ENCODE measurements at places on chromosomes 1 and 21.

DNA sequence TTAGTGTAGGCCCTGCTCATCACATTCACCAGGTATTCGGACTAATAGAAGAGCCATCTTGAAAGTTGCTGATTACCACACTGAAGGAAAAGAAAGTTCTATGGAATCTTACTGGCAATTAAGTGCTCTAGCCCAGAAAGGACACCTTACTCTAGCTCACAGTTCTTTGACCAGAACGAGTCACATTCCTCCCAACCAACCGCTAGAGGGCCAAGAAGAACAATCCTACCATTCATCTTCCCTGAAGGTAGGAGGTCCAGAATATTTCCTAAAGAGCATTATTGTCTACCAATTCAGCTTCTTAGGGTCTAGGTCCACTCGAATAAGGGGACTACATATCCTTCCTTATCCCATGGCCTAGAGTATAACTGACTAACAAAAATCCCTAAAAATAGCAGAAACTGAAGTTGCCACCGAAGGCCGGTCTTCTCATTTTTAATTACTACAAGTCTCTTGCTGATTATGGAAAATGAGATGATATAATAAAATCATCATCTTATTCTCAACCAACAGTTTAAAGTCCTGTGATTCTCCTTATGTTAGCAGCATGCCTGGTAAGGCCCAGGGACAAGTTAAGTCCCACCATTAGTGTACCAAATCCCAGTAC lies 2.7 kb upstream of the FMO1 start:
- peaks cover 41% of the 10 kb centered on the region for H3K27me3 ChIP-seq
- H3K4me1 ChIP-seq: no peaks in the 10 kb centered on the region
- H3K4me3 ChIP-seq: no peak overlapping the region
- no peak overlapping the region for H3K27ac ChIP-seq

- no peak overlapping the region for H3K27ac ChIP-seq
- H3K4me3 ChIP-seq: no peak overlapping the region
- H3K27me3 ChIP-seq: no peaks in the 10 kb centered on the region
- no peaks in the 10 kb centered on the region for H3K36me3 ChIP-seq
- H3K4me1 ChIP-seq: peaks cover 14% of the 10 kb centered on the region
- DNase-seq: no peak
Observed at GRCh38 chr21:38903690-38904139, 98.0 kb downstream of the ETS2 start.

DNA sequence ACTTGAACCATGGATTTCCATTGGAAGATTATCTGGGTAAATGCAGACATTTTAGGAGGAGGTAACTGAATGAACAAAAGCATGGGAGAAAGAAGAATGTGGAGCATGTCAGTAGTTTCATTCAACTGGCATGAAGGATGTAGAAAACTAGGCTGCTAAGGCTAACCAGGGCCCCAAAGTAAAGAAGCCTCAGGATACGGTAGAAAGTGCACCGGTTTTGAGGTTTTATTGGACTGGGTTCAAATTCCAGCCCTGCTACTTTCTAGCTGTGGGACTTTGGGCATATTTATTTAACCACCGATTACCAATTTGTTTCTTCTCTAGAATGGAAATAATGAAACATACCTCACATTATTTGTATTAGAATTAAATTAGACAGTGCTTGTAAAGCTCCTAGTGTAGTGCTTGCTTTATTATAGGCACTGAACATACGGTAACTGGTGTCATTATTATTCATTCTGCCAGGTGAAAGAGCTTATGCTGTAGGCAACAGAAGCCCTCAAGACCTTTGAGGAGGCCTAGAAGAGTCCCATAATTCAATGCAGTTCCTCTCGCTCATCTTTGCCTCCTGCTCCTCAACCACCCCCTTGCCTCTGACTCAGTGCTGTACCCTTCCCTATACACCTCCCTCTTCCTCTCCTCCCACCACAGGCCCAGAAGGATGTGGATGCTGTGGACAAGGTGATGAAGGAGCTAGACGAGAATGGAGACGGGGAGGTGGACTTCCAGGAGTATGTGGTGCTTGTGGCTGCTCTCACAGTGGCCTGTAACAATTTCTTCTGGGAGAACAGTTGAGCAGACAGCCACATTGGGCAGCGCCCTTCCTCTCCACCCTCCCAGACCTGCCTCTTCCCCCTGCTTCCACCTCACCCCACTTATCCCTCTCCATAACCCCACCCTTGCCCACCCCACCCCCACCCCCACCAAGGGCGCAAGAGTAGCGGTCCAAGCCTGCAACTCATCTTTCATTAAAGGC lies 2.5 kb upstream of the CHTOP start:
- peak overlapping the region; percentile 87 for H3K27ac ChIP-seq
- H3K4me3 ChIP-seq: no peak overlapping the region
- no peak for DNase-seq
- peaks cover 10% of the 10 kb centered on the region for H3K27me3 ChIP-seq
- peaks cover 25% of the 10 kb centered on the region for H3K36me3 ChIP-seq
- H3K4me1 ChIP-seq: peaks cover 35% of the 10 kb centered on the region

DNA sequence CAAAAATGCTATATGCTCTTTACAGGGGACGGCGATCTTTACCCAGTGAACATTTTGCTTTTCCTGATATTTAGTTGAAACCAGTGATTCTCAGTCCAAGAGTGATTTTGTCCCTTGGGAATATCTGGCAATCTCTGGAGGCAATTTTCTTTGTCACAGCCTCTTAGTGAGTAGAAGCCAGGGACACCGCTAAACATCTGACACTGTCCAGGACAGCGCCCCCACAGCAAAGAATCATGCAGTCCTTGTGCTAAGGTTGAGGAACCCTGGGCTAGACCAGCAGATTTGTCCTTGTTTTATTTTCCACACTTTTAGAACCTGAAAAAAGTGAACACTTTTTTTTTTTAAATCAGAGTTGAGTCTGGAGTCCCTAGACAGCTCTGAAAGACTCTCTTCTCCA lies 13.1 kb downstream of the EVA1C start:
- no peaks in the 10 kb centered on the region for H3K27me3 ChIP-seq
- H3K4me3 ChIP-seq: no peak overlapping the region
- H3K36me3 ChIP-seq: peaks cover 45% of the 10 kb centered on the region

GRCh38 chr21:33762803-33763581 lies 120.7 kb downstream of the ITSN1 start:
- no peak overlapping the region for H3K4me3 ChIP-seq
- no peak overlapping the region for H3K27ac ChIP-seq
- no peaks in the 10 kb centered on the region for H3K36me3 ChIP-seq
- H3K4me1 ChIP-seq: no peaks in the 10 kb centered on the region
- no peaks in the 10 kb centered on the region for H3K27me3 ChIP-seq

- H3K4me3 ChIP-seq: no peak overlapping the region
- DNase-seq: no peak
- no peaks in the 10 kb centered on the region for H3K4me1 ChIP-seq
- H3K27me3 ChIP-seq: no peaks in the 10 kb centered on the region
- H3K36me3 ChIP-seq: no peaks in the 10 kb centered on the region
Observed at GRCh38 chr1:73701826-73702225, 496.1 kb downstream of the LRRIQ3 start.

GRCh38 chr1:191839891-191840290 lies 318.4 kb upstream of the RGS18 start:
- H3K4me3 ChIP-seq: no peak overlapping the region
- no peaks in the 10 kb centered on the region for H3K36me3 ChIP-seq
- no peak for DNase-seq
- no peaks in the 10 kb centered on the region for H3K27me3 ChIP-seq
- no peaks in the 10 kb centered on the region for H3K4me1 ChIP-seq

- H3K27ac ChIP-seq: no peak overlapping the region
- no peaks in the 10 kb centered on the region for H3K27me3 ChIP-seq
- DNase-seq: no peak
- no peaks in the 10 kb centered on the region for H3K4me1 ChIP-seq
- no peak overlapping the region for H3K4me3 ChIP-seq
Observed at GRCh38 chr1:179757933-179758332, 14.8 kb downstream of the FAM163A start.

DNA sequence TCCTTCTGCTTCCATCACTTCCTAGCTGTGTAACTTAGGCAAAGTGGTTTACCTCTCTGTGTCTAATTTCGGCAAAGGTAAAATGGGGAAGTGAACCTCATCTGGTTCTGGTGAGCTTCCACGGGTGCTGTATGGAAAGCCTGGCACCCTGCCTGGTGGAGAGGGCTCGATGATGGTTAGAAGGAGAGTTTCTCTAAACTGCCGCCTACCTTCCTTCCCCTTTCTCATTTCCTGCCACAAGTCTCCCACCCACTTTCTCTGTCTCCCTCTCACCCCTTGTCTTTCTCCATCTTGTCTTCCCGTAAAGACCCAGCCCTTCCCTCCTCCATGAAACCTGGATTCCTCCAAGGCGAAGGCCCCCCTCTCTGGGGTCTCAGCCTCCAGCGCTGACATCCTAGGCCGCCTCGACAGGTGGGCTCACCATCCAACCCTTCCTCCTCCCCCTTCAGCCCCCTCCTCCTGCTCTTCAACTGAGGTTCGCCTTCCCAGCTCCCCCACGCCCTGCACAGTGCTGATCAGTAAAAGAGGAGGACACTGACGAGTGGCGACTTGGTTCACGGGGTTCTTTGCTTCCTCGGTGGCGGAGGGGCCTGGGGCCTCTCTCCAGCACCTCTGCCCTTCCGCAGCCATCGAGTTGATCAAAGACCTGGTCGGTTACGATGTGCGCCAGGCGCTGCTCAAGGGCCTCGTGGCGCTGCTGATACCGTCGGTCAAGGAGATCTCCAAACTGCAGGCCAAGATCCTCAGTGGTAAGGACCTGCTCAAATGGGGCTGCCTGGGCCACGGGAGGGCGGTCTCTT lies 7.3 kb downstream of the RNU5D-1 start:
- DNase-seq: peak; percentile 72
- H3K4me1 ChIP-seq: peaks cover 73% of the 10 kb centered on the region
- peaks cover 21% of the 10 kb centered on the region for H3K36me3 ChIP-seq
- H3K27me3 ChIP-seq: no peaks in the 10 kb centered on the region
- H3K4me3 ChIP-seq: peak overlapping the region; percentile 83

GRCh38 chr1:12081648-12082396 lies 18.7 kb downstream of the TNFRSF8 start:
- no peak overlapping the region for H3K4me3 ChIP-seq
- peaks cover 40% of the 10 kb centered on the region for H3K36me3 ChIP-seq
- H3K4me1 ChIP-seq: peaks cover 23% of the 10 kb centered on the region
- H3K27ac ChIP-seq: peak overlapping the region; percentile 40
- DNase-seq: no peak

GRCh38 chr1:235883261-235883927 lies 16.7 kb upstream of the LYST start:
- no peak for DNase-seq
- H3K27me3 ChIP-seq: no peaks in the 10 kb centered on the region
- no peaks in the 10 kb centered on the region for H3K36me3 ChIP-seq
